ENCODE measurements at places on chromosomes 2 and 18.

GRCh38 chr2:45946023-45946422, 294.5 kb downstream of the PRKCE start:
- no peak for DNase-seq

- no peak for DNase-seq
Observed at GRCh38 chr2:1968988-1969700, 224.8 kb upstream of the PXDN start.

GRCh38 chr2:64259312-64259711, 115.1 kb upstream of the PELI1 start:
- DNase-seq, result no peak

DNA sequence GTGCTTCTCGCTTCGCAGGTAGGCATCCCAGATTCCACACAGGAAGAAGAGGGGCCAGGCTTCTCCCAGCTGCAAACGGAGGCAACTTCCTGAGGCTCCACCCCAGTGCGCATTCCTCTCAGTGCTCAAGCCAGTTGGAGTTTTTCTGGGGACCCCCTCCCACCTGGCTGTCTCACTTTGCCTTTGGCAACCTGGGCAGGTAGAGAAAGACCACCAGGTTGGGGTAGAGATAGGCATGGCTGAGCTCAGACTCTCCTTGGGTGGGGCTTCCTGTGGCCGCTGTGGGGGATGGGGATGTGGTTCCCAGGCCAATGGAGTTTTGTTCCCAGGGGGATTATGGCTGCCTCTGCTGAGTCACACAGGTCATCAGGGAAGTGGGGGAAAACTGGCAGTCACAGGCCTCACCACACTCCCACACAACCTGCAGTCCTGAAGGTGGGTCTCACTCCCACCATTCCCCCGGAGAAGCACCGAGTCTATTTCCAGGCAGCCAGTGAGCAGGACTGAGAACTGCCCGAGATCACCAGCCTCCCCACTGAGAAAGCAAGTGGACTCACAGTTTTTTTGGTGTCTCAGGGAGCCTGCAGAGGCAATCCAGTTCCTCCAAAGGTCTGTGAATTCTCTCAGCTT, 38.1 kb downstream of the SLC39A10 start:
- DNase-seq, result no peak

DNA sequence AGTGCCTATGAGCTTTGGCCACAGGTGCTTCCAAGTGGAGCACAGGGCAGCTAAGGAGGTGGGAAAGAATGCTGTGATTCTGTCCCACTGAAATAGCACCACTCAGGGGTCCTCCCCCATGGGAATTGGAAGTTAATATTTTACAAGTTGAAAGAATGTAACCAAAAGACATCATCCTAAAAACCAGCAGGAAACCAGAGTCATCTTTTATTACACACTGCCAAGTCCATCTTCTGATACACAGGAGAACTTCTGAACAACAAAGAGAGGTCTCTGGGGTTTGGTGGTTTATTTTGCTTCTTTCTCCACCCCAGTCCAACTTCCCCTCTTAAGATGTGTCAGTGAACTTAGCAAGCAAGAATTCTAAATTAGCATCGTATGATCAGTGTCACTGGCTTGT, 47.7 kb downstream of the COLEC12 start:
- DNase-seq, result no peak

- no peak for DNase-seq
Observed at GRCh38 chr2:19857806-19858205, 44.0 kb downstream of the TTC32 start.

DNA sequence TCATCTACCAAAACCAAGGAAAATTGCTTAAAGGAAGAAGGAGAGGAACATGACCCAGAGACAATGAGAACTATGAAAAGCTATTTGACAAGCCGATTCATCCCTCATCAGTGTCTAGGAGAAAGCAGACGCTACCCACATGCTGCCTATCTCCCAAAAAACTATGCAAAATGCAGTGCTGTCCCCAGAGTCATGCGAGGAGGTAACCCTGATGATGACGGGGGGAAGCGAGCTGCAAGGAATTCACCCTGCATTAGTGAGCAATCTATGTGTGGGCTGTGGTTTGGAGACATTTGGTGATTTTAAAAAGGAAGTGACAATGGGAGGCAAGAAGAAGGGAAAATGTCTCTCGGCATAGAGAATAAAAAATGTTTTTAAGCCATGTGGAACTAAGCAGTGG, 472.7 kb downstream of the CMPK2 start:
- DNase-seq, result no peak

GRCh38 chr2:235026649-235027557, 75.1 kb downstream of the SH3BP4 start:
- no peak for DNase-seq

- DNase-seq, result no peak
Observed at GRCh38 chr2:152550386-152550785, 166.9 kb downstream of the PRPF40A start.

DNA sequence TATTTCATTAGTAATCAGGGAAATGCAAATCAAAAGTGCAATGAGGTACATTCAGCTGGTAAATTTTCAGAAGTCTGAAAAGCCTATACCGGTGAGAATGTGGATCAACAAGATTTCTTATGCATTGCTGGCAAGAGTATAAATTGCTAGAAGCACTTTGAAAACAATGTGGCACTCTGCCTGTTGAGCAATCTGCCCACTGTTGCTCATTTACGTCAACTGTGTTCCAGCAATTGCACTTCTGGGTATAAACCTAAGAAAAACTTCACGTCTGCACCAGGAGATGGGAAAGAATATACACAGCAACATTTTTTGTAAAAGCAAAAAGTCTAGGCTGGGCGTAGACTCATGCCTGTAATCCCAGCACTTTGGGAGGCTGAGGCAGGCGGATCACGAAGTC, 40.8 kb downstream of the MTERF4 start:
- no peak for DNase-seq

DNA sequence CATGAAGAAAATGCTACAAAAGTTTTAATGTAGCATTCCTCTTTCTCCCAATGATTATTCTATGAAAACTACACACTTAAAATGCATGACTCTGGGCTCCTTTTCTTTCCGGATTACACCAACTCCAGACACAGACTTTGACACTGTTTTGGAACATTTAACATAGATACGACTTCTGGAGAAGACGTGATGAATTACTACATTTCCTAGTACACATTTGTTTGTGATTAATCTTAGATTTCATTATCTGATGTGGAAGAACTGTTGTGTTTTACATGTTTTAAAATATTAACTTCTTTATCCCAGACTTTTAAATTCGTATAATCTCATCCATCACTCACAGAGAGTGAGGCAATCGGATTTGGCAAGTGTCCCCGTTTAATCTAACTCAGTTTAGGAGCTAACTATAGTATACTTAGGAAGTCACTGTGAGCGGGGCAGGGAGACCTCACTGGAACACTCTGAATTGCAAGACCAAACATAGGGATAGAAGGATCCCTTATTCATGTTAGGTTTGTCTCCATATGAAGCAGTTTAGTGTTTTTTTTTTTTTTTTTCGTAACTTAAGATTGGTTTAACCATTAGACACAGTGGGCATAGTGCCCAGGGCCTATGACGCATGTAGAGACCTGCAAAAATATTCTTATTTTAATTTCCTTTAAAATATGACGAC, 66.7 kb downstream of the PDE1A start:
- DNase-seq, result no peak

DNA sequence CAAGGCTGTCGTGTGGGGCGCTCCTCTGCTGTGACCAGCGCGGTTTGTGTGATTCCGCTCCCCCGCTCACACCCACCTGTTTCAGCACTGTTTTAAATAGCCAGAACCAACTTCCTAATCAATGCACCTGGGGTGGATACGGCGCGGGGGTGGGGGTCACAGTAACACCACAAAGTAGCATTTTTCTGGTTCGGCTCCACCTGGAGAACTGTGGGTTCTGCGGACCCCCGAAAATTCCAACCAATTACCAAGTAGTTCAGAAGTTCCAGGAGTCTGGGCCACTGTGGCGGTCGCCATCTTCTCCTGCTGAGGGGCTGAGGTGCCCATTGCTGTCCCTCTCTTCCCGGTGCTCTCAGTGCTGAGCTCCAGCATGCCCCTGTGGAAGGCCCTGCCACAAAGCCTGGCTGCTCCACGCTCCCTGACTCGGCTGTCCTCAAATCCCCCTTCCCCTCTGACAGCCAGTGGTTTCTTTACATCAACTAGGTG, 79.4 kb downstream of the GFPT1 start:
- DNase-seq, result no peak

GRCh38 chr2:175889701-175890302, 112.3 kb downstream of the LNPK start:
- DNase-seq, result no peak

DNA sequence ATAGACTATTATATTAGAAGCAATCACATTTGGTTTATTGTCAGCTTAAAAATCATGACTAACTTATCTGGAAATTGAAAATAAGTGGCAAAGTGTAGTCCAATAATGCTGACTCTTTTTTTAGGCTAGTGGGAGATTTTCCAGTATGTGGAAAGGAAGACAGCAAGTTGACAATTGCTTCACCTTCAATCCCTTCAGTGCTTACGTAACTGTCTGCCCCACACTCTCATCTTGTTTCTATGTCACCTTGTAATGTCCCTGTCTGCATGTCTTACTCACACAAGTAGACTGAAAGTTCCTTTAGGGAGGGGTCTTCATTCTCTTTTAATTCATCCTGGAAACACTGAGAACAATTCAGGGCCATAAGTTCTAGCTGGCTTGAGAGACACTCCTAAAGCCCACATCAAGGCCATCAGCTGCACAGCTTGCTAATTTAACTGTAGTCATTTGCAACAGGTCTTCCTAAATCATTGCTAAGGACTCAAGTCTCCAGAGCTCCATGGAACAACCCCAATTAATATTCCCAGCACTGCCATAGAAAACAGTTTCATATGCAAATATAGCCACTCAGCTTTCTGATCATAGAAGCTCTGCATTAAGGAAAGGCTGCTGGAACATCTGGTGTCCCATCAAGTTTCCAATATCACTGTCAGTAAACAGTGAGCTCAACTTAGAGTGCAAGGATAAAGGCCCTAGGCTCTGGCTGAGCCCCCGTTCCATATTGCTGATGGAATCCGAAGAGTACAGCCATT, 230.5 kb downstream of the ETAA1 start:
- no peak for DNase-seq

- DNase-seq, result peak; percentile 9
Observed at GRCh38 chr18:8705961-8706790, 820 bp downstream of the MTCL1 start.

DNA sequence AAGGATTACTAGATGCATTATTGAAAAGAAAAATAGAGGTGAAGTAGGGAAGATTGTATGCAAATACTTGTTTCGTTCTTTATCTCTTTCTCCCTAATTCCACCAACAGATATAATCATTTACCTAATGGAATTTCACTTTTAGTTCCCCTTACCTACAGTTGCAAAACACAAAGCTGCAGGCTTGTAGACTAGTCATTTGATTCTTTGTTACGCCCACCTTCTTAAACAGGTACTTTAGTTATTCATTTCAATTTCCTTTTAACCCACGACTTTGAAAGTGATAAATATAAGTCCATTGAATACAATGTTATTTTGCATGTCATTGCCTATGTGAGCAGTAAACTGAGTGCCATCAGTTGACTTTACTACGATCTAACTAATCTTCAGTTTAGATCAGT, 3.9 kb upstream of the HRH4 start:
- no peak for DNase-seq

- no peak for DNase-seq
Observed at GRCh38 chr2:233707940-233708644, 4.6 kb upstream of the UGT1A5 start.

GRCh38 chr2:228018311-228018710, 146.9 kb downstream of the DAW1 start:
- DNase-seq, result no peak

GRCh38 chr2:145789636-145790035, 1269.7 kb upstream of the ZEB2 start:
- no peak for DNase-seq

DNA sequence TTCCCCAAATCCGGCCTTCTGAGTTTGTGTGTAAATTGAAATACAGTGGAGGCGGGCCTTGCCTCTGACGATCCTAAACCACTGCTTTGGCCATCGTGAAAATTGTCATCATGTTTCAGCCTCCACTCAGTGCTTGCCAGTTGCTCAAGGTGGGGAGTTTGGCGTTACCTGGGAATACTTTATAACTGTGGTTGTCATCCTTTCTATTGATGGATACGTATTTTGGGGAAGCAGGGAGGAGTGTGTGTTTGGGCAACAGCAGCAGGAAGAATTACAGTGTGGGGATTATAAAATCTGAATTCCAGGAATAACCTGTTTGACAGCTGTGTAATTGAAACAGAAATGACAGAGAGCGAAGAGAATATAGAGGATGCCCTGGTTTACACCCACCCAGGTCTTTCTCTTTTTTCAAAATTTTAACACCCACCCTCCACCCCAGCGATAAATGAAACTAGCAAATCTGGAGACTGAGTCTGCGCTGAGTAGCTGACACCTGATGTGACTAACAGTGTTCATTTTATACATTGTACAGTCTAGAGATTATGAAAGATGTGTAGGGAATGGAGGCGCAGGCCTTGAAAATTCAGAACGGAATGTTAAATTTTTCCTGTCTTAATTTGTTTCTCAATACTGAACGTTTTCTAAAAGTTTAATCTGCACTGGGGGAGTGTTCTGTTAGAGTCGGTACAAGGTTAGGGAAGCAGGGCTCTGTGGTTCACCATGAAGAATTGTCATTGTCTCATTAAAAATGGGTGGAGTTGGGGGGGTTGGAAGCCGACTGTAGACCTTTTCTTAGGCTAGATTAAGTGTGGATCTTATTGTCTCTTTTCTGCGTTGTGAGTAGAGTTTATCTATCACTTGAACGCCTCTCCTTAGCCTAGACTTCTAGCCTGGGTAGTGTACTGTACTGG, 1.6 kb downstream of the MAP4K4 start:
- DNase-seq, result no peak

DNA sequence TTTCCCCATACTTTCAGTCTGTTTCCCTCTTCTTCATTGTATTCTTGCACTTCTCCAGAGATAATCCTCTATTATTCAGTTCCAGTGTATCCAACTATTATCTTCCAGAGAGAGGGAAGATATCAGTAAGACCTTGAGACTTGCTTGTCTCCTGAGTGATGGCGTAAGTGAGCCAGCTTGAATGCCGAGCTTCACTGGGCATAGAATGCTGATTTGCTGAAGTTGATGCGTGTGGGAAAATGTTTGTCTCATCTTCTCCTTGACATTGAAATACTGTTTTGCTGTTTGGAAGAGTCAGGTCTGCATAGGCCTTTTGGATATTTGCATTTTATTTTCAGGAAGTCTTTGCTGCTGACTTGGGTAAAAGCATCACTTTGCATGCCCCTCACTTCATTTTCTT, 41.1 kb upstream of the MGAT5 start:
- no peak for DNase-seq

DNA sequence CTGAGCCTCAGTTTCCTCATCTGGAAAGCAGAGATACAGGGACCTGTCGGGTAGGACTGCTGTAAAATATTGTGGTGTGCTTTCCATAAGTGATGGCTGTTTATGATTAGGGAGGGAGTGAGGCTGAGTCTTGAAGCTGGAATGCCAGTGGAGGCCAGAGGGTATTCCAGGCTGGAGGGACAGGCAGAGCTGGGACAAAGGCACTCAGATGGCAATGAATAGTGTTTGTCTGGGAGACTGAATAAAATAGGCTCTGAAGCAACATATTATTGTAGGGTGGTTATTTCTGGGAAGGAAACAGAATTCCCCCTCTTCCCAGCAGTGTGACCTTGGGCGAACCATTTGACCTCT, 120.7 kb downstream of the INHBB start:
- DNase-seq, result no peak

All from activated naive CD4-positive, alpha-beta T cell (primary cell).